ENCODE measurements at places on chromosomes 7 and 10.

DNA sequence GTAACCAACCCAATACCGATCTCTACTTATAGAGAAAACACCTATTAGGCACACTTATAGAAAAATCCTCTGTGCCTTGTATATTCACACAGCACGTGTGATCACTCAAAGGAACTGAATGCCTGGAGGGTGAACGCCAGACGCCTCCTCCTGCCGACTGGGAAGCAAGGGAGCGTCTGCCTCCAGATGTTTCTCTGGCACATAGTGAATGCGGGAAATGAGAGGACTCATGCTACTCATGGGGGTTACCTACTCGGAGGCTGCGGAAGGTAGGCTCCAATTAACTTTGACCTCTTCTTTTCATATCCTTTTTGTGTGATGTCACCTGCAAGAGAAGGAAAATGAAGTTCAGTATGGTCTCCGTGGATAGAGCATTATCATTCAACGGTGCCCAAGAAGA is 203.3 kb downstream of the DIP2C start:
- DNase-seq: no peak

DNA sequence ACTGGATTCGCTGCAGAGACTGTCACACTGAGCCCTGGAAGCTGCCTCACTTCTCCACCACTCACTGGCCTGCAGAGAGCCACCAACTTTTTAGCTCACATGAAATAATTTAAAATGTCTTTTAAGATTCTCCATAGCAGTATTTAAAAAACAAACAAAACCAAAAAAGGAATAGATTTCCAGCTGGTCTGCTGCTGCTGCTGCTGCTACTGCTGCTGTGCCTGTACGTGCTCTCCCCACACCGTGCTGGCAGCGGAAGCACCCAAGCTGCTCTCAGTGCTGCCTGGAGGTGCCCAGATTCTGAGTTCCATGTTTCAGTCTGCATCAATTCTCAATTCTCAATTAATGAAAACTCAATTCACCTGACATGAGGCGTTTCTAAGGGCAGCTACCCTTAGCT is 146.0 kb downstream of the USP6NL start:
- DNase-seq: no peak

DNA sequence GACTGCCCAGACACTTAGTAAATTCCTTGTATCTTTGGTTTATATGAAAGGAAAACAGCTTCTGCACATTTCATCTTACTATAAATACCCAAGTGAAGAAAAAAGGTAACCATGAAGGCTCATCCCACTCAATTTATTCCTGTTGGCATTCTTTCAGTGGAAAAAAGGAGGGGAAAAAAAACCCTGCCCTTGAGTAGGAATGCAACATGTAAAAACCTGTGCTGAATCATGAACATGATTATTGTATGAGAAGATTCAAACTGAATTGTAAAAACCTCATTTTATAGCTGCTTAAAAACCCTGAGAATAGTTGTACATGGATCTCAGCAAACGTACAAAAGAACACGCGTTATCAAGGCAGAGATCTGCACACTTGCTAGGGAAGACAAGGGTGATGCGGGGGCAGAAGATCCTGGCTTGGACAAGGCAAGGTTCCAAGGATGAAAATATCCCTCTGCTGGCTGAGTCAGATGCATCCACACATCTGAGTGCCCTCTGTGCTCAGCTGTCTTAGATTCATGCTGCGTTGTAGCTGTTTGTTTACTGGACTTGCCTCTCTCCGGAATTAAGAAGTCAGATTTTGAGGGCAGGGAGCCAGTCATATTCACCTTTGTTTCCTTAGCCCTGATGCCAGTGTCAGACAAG is 658.2 kb downstream of the PARD3 start:
- peak; percentile 20 for DNase-seq

GRCh38 chr7:27188386-27189294 is 3.6 kb upstream of the HOXA11 start:
- no peak for DNase-seq

DNA sequence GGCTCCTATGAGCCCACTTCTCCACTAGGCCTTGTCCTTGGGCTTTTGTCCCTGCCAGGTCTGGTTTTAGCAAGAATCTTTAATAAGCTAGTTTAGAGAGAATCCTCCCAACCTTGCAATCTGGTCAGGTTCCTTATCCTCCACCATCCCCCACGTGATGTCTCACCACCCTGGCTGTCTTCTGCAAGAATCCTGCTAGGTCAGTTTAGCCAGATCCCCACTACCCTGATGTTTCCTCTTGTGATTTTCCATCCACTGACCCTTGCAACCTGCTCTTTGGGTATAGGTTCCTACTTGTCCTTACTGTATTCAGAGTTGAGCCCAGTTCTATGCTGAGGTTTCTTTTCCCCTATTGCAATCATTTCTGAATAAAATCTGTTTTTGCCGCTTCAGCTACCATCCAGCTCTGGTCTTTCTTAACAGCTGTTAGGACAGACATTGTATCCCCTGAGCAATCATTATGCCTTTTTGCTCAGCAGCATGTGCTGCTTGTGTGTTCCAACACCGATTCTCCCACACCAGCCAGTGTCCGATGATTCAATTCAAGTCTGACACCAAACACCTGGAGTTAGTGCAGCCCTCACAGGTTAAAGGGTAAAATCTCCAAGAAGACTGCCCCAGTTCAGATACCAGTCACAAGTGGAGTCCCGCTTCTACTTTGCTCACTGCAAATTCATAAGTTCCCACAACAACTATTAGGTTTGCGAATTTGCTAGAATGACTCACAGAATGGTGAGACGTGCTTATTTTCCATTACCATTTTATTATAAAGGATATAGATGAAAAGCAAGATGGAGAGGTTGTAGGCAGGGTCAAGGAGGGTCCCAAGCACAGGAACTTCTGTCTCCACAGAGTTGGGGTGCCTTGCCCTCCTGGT is 62.2 kb upstream of the ADCY1 start:
- no peak for DNase-seq

DNA sequence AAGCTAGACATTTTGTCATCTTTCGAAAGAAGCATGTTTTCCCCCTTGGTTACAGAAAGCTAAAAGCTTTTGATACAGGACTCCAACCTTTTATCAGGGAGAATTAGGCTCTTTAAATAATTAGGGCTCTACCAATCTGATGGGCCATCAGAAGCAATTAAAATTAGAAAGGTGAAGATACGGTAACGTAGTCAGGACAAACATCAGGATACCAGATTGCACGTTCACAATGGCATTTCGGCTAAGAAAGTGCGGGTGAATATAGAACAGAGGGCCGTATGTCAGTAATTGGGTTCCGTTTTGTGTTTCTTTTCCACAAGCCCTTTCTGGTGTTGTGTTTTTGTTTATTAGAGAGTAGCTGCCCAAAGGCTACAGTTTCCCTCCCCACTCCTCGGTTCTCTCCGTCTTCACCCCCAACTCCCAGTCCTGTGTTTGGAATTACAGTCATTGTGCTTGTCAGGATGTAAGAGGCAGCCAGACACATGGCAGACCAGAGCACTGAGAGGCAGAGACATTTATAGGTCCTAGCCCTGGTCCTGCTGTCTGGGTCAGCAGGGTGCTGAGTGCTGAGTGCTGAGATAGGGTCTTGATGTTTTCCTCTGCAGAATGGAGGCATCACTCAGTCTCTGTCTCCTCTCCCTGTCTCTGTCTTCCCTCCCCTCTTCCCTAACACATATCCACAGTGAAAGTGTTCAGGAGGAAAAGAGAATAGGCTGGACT is 5.5 kb downstream of the PFKP start:
- DNase-seq: no peak

DNA sequence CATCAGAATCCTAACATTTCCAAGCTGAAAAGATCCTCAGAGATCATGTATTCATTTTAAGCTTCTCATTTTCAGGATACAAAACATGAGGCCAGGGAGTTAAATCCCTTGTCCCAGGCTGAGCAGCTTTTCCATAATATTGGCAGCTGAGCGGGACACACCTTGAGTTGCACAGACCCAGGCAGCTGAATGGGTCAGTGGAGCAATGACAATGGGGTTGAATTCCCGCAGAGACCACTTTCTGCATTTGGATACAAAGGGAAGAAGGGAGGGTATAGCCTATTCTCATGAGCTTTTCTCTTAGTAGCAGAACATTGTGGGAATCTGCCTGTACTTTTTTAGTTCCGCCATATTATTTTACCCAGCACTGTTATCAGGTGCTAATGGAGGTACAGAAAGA is 49.5 kb downstream of the PRR15 start:
- DNase-seq: no peak

- DNase-seq: no peak
These were observed 52.3 kb upstream of the PRR15 start for GRCh38 chr7:29511337-29511736.

DNA sequence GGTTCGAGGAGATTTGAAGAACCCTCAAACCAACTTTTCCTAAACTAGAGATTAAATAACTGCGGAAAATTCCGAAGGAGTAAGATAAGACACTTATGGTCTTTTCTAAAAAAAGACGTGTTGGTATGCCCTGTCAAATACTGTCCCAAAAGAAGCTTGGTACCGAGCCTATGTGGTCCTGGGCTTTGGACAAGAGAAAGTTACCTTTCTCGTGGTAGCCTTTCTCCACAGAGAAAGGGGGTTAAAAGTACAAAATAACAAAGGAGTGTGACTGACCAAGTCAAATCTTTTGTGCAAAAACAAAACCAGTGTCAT is 56.2 kb upstream of the JCAD start:
- no peak for DNase-seq

DNA sequence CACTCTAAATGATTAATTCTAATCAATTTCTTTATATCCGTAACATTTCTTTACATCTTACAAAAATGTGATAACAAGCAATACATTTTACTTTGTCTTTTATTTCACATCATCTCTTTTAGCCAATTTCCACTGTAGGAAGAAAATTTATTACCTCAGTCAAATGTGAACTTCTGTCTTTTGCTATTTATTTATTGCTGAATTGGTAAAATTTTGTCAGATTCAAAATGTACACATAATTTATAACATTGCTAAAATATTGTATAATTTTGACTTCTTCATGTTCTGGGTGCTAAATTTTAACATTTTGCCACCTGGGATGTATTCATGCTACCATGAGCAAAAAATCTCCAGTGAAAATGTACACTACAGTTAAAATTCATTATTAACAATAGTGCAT is 158.0 kb downstream of the HGF start:
- no peak for DNase-seq

GRCh38 chr7:44645696-44646095 is 39.3 kb downstream of the OGDH start:
- DNase-seq: no peak

DNA sequence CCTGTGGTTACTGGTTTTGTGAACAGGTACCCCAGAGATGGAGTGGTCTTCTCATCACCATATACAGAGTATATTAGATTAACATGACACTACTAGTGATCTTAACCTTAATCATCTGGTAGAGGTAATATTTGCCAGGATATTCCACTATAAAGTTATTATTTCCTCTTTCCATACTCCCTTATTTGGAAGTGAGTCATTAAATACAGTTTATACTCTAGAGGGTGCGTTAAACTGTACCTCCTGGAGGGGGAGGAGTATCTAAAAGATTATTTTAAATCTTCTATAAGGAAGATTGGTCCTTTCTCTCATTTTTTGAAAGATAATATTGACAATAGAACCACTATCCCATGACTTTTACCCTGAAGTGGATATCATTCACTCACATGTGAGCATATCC is 85.4 kb downstream of the THSD7A start:
- no peak for DNase-seq

GRCh38 chr10:89369156-89370105 is 8.4 kb upstream of the IFIT1B start:
- peak; percentile 66 for DNase-seq

DNA sequence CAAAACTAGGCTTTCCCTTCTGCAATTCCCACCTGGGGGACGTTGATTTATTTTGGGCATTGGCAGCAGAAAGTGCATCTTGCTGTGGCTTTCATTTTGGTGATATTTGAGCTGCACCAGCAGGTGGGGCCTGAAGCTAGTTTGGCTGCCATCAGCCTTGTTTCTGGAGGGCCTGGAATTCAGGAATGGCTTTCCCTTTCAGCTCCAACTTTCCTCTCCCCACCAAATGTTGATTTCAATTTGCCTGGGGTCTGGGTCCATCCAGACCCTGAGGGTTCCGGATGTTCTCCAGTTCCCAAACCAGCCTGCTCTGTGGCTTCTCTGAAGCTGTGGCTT is 640.4 kb downstream of the TYW1 start:
- peak; percentile 12 for DNase-seq

DNA sequence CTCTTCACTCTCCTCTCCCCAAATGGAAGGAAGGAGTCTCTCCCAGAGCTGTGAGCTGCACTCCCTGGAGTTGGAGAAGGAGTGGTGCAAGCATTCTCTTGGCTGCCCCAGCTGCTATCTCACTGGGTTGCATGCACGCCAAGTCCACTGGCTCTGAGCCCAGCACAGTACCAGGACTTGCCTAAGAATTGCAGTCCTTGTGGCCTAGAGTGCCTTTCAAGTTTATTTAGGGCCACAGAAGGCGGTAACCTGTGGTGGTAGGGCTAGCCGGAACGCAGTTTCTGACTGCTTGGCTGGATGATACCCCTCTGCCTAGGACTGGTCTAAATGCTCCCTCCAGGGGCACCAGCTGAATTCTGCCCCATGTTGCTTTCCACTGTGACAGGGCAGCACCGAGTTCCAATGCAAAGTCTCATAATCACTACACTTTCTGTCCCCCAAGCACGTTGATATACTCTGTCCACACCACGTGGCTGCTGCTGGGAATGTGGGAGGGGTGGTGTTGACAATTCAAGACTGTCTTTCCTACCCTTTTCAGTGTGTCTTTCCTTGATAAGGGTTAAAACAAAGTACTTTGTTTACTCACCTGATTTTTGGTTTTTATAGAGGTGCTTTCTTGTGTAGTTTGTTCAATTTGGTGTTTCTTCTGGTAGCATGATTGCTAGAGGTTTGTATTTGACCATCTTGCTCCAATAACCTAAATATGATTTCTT is 57.0 kb downstream of the PHTF2 start:
- DNase-seq: peak; percentile 33

- no peak for DNase-seq
These were observed 30.2 kb downstream of the ALOX5 start for GRCh38 chr10:45404087-45404769.

GRCh38 chr10:36608866-36609265 is 516.5 kb upstream of the ANKRD30A start:
- DNase-seq: peak; percentile 33

DNA sequence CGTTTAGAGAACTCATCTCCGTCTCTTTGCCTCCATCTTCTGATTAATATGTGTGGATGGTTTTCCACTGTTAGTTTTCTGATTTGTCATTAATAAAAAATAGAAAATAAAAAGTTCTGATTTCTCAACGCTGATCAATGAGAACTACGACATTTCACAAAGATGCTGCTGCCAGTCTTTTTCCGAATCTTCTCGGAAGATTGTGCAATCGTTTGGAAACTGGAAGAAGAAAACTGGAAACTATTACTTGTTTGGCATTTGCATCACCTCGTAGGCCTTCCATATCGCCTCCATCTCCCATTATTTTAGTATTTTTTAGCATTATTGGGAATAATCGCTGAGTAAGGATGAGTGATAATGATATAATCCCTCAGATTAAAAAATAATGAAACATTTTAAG is 123.2 kb upstream of the KLF6 start:
- no peak for DNase-seq

GRCh38 chr7:134899729-134900128 is 86.6 kb upstream of the AGBL3 start:
- DNase-seq: peak; percentile 51

- DNase-seq: peak; percentile 57
These were observed 26.0 kb upstream of the PFKFB3 start for GRCh38 chr10:6176691-6177231.

- DNase-seq: no peak
These were observed 3.1 kb downstream of the CPA1 start for GRCh38 chr7:130383187-130383980.

- peak; percentile 14 for DNase-seq
These were observed 54.3 kb downstream of the FAM241B start for GRCh38 chr10:69684020-69684980.

Data from astrocyte of the hippocampus (primary cell).